ENCODE measurements at places on chromosomes 3 and 15. TPM values are rescaled to one million over a fixed set of nuclear protein-coding genes. Genes with fewer than 3 reads are reported as not detected.
A peak's percentile ranks its signal among the peaks of the same experiment; 100 is the strongest.

GRCh38 chr15:92393071-92393979, at the start of gene ST8SIA2:
Gene ST8SIA2 (plus strand): TSS chr15:92393881. CDS start chr15:92394065, 184 bp downstream.
- DNase-seq, result no peak

Gene TMC3
- not detected for total RNA-seq

DNA sequence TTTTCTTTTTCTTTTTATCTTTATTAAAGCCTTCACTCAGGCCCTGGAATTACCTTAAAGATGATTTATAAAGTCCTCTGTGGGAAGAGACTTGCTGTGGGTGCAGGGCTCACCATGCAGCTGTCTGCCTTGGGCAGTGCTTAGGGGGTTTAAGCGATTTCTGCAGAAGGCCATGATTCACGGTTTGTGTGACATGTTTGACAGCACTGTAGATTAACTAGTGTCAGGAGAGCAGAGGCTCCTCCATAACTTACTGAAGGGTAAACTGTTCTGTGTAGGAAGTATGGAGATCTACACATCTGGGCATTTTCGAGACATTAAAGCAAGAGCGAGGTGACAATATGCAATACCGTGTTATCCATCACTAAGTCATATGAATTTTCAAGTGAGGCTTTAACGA, 137.7 kb downstream of the LRIG1 start:
- DNase-seq, result no peak

DNA sequence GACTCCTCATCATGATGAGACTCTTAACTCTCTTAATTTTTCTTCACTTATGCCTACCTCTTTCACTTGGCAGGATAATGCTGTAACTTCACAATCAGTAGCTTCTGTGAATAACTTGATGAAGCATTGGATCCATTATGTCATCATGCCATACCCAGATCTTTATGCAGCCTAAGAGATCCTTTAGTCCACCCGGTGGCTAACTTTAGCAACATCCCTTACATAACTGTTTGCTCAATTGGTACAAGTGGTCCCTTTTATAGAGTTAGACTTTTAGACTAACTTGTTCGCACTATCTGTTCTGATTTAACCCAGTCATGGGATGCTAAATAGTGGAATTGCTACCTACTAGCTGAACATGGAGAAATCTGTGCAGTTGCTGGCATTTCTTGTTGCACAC, 184.5 kb downstream of the USP13 start:
- DNase-seq, result no peak

Gene ABI3BP
- total RNA-seq, result 0.12 TPM

DNA sequence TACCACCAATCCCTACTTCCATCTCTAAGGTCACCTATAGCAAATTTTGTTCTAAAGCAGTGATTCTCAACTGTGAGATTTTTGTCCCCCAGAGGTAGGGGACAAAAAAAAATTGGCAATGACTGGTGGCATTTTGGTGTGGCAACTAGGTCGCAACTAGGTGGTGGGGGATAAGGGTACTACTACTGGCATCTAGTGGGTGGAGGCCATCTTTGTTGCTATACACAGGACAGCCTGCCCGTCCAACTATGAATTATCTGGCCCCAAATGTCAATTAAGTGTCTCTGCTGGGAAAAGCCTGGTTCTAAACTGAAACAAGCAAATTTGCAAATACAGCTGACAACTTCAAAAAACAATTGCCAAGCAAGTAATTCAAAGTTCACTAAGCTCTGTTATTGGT, 1.4 kb downstream of the MTMR10 start:
- no peak for DNase-seq

- DNase-seq, result no peak
Measured at GRCh38 chr3:146077181-146077580, 83.8 kb downstream of the PLOD2 start.

DNA sequence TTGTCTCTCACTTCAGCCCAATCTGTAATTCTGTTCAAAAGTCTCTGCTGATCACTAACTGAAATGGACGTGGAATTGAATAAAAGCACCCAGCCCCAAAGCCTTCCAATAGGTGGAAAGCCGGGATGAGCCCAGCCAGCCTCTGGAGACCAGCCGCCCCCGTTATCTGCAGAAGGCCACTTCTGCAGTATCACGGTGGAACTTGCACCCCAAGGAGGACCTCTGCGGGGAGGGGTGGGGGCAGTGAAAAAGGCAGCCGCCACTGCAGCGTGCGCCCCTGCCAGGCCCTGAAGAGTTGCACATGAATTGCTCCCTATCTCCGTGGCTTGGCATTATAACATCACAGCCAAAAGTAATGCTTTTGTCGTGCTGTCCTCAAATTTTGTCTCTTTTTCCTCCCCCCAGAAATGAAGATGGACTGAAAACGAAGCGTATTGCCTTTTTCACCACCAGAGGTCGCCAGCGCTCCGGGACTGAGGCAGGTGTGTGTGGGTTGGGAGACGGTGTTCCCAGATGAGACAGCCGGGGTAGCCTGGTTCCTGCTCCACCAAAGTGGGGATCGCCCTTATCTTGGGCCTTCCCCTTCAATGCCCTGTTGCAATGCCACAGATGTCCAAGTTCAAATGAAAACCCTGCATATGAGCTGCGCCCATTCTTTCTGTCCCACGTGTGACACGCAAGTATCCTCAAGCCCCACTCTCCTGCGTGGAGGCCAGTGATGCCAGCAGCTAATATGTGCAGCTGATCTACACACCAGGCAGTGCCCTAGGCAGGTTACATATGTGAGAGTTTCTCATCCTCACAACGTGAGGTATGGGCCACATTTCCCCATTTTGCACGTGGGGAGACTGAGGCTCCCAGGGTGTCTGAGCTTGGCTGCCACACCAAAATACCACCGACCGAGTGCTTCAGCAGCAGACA, 96.0 kb downstream of the LRRK1 start:
- no peak for DNase-seq

- DNase-seq, result peak; percentile 59
Measured at GRCh38 chr15:90184786-90185704, 16.1 kb upstream of the SEMA4B start.

Gene BNC1
- not detected for total RNA-seq

Gene ZBED2
- 306 TPM for total RNA-seq

DNA sequence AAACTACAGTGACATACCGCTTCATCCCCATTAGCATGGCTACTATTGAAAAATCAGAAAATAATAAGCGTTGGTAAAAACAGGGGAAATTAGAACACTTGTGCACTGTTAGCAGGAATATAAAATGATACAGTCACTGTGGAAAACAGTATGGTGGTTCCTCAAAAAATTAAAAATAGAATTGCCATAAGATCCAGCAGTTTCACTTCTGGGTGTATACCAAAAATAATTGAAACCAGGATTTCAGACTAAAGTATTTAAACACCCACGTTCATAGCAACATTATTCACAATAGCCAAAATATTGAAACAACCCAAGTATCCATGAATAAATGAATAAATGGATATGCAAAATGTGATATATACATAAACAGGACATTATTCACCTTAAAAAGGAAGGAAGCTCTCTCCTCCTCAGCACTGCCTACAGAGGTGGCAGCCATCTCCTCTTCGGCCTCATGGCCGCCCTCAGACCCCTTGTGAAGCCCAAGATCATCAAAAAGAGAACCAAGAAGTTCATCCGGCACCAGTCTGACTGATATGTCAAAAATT, 34.1 kb downstream of the NGLY1 start:
- no peak for DNase-seq
